H1 (cell line): ENCODE measurements at places on chromosomes 11 and 22. TPM values are rescaled to one million over a fixed set of nuclear protein-coding genes. Genes with fewer than 3 reads are reported as not detected.

Gene TREH
- not detected in 2 replicates for total RNA-seq

Gene LGALS12
- 1.3 and 1.6 TPM in 2 replicates for total RNA-seq

Gene OR2AG2
- 0.17 and 0.22 TPM in 2 replicates for total RNA-seq

GRCh38 chr22:44550711-44551491 is 52.9 kb upstream of the RTL6 start:
- H3K27me3 ChIP-seq = no peaks in the 10 kb centered on the region
- no peak for DNase-seq
- H3K27ac ChIP-seq = no peak overlapping the region

- no peak overlapping the region for H3K4me3 ChIP-seq
- no peak for DNase-seq
- no peaks in the 10 kb centered on the region for H3K27me3 ChIP-seq
- H3K4me1 ChIP-seq = no peaks in the 10 kb centered on the region
- no peak overlapping the region for H3K27ac ChIP-seq
- H3K36me3 ChIP-seq = no peaks in the 10 kb centered on the region
Observed at GRCh38 chr11:35321532-35322317, 97.6 kb downstream of the SLC1A2 start.
